ENCODE measurements at places on chromosomes 7 and 10. TPM values are rescaled to one million over a fixed set of nuclear protein-coding genes. Genes with fewer than 3 reads are reported as not detected.

DNA sequence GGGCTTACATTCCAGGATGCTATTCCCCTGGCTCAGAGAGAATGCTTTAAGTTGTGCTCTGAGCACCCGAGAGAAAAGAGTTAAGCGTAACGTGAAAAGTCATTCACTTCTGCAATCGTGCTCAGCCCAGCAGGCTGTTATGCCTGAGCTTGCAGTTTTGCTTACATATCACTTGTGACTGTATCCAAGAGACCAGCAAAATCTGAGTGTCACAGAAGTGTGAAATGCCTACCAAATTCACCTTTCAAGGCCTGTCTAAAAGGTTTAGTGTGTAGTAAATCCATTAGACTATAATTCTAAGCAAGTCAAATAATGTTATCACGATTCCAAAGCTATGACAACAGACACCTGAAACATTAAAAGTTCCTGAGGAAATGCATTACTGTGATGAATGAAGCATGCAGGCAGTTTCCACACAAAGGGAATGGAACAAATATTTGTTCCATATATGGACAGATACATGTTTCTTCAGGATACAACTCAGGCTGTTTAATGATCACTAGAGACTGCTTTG is 20.1 kb downstream of the ITGB1 start:
- H3K36me3 ChIP-seq = peaks cover 11% of the 10 kb centered on the region
- H3K27ac ChIP-seq = no peak overlapping the region
- no peak for DNase-seq
- peaks cover 23% of the 10 kb centered on the region for H3K4me1 ChIP-seq

DNA sequence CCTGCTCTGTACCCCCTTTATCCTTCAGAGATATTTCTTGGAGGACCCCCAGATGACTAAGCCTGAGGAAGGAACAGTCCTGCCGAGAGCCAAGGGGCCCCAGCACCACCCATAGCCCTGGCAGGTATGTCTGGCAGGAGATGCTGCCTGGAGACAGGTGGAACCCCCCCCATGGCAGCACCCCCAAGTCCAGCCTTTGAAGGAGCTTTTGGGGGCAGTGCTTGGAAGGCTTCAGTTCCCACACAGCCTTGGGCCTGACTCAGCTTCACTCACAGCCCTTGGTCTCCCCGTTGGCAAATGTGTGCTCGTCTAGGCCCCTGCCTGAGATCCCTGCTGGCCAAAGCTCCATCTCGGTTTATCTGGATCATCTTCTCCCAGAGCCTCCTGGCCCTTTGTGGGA is 23.0 kb upstream of the PCBD1 start:
- DNase-seq = no peak
- H3K36me3 ChIP-seq = no peaks in the 10 kb centered on the region
- H3K27ac ChIP-seq = no peak overlapping the region
- no peaks in the 10 kb centered on the region for H3K4me1 ChIP-seq
- H3K4me3 ChIP-seq = no peak overlapping the region
- H3K27me3 ChIP-seq = no peaks in the 10 kb centered on the region

- no peaks in the 10 kb centered on the region for H3K27me3 ChIP-seq
- H3K27ac ChIP-seq = peak overlapping the region; percentile 88
- peak overlapping the region; percentile 68 for H3K4me3 ChIP-seq
- no peak for DNase-seq
These were observed 99.0 kb downstream of the CAMK1D start for GRCh38 chr10:12448340-12448728.

DNA sequence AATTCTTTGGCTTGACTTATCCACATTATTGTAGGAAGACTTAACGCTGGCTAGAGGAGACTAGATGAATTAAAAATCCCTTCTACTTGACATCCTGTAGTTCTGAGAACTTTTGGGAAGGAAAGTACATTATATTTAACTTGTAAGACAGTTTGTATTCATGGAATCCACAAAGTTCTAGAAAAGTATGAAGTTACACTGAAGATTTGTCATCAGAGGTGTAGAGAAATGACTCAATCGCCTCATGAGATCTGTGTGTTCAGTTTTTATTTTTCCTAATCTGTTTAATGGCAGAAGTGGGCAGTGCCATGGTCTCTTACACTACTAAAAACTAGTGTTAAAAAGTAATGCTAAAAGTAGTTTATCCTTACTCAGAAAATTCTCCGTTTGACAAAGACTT is 89.1 kb upstream of the SMIM30 start:
- no peak overlapping the region for H3K27ac ChIP-seq
- H3K4me3 ChIP-seq = no peak overlapping the region
- DNase-seq = no peak
- no peaks in the 10 kb centered on the region for H3K36me3 ChIP-seq
- H3K4me1 ChIP-seq = no peaks in the 10 kb centered on the region
- H3K27me3 ChIP-seq = no peaks in the 10 kb centered on the region

C7orf33 gene
- not detected for total RNA-seq

DNA sequence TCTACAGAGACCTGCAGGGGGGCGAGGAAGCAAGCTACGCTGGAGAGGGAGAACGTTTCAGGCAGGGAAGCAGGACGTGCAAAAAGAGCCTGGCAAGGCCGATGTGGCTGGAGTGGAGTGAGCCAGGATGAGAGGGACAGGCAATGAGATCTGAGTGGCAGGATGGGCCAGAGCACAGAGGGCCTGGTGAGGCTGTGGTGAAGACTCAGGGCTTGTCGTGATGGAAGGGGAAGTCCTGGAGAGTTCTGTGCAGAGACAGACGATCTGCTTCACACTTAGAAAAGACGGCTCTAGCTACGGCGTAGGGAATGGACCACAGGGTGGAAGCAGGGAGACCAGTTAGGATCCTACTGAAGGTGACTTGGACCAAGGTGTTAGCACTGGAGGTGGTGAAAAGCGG is 87.0 kb downstream of the SH3PXD2A start:
- no peaks in the 10 kb centered on the region for H3K36me3 ChIP-seq
- H3K4me1 ChIP-seq = peaks cover 41% of the 10 kb centered on the region
- H3K27ac ChIP-seq = no peak overlapping the region
- DNase-seq = no peak

CDHR3 gene
- total RNA-seq = not detected

DNA sequence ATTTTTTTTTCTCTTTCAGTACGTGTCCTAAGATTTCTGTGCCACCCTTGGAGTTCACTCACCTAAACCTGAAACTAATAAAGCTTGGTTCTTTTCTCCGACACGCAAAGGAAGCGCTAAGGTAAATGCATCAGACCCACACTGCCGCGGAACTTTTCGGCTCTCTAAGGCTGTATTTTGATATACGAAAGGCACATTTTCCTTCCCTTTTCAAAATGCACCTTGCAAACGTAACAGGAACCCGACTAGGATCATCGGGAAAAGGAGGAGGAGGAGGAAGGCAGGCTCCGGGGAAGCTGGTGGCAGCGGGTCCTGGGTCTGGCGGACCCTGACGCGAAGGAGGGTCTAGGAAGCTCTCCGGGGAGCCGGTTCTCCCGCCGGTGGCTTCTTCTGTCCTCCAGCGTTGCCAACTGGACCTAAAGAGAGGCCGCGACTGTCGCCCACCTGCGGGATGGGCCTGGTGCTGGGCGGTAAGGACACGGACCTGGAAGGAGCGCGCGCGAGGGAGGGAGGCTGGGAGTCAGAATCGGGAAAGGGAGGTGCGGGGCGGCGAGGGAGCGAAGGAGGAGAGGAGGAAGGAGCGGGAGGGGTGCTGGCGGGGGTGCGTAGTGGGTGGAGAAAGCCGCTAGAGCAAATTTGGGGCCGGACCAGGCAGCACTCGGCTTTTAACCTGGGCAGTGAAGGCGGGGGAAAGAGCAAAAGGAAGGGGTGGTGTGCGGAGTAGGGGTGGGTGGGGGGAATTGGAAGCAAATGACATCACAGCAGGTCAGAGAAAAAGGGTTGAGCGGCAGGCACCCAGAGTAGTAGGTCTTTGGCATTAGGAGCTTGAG is at the start of gene CFTR:
Gene CFTR, plus strand, starts transcription at position 801 of the 830 bp plus-strand sequence. CDS start 70 bp downstream, outside the sequence.
- H3K36me3 ChIP-seq = no peaks in the 10 kb centered on the region
- no peak within 1 kb of the TSS for H3K27ac ChIP-seq
- H3K4me1 ChIP-seq = peaks cover 2% of the 10 kb centered on the region
- DNase-seq = no peak
- peaks cover 35% of the 10 kb centered on the region for H3K27me3 ChIP-seq

GSTO2 gene
- total RNA-seq = 1.5 TPM

GRCh38 chr10:6729071-6729774 is 149.1 kb upstream of the PRKCQ start:
- H3K27ac ChIP-seq = no peak overlapping the region
- H3K4me1 ChIP-seq = no peaks in the 10 kb centered on the region
- DNase-seq = no peak
- H3K27me3 ChIP-seq = peaks cover 49% of the 10 kb centered on the region

GRCh38 chr10:30984563-30985328 is 46.9 kb downstream of the ZNF438 start:
- H3K36me3 ChIP-seq = peaks cover 5% of the 10 kb centered on the region
- no peaks in the 10 kb centered on the region for H3K27me3 ChIP-seq
- H3K4me3 ChIP-seq = no peak overlapping the region
- peaks cover 8% of the 10 kb centered on the region for H3K4me1 ChIP-seq
- no peak overlapping the region for H3K27ac ChIP-seq

- H3K4me3 ChIP-seq = no peak overlapping the region
- no peak for DNase-seq
- H3K36me3 ChIP-seq = peaks cover 1% of the 10 kb centered on the region
These were observed 3.2 kb upstream of the NCOA4 start for GRCh38 chr10:46033602-46034011.

DNA sequence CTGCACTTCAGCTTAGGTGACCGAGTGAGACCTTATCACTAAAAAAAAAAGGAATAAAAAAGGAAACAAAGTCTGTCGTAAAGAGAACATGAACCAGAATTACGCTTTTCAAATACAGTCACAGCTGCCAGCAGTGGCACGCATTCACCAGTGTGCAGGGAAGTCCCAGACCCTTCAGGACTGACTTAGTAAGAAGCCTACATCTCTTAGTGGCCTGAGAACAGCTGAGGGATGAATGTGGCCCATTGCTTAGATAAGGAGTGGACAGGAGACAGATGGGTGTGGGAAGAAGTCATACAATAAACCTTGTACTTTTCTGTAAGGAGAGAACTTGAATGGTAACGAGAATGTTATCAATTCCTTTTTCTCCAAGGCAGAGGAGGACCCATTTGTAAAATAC is 178.5 kb downstream of the JCAD start:
- no peaks in the 10 kb centered on the region for H3K4me1 ChIP-seq
- H3K36me3 ChIP-seq = no peaks in the 10 kb centered on the region
- peaks cover 12% of the 10 kb centered on the region for H3K27me3 ChIP-seq
- no peak for DNase-seq
- no peak overlapping the region for H3K4me3 ChIP-seq

DNA sequence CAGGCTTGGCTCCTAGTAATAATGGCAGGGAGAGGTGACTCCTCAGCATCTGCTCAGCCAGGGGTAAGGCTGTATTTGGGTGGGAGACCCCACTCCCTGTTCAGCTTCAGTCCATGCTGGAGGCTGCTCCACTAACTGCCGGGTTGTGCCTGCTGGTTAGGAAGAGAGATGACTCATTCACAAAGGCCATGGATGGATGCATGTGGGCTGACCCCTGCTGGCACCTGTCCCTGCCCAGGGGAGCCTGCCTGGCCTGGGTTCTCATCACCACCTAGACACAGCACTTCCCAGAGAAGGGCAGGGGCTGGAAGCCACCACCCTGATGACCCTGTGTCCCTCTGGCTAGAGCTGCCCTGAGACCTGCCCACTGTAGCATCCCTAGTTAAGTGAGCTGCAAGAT is 59.0 kb downstream of the VSTM4 start:
- no peaks in the 10 kb centered on the region for H3K36me3 ChIP-seq
- H3K4me3 ChIP-seq = no peak overlapping the region
- H3K27me3 ChIP-seq = peaks cover 9% of the 10 kb centered on the region
- H3K4me1 ChIP-seq = no peaks in the 10 kb centered on the region
- DNase-seq = no peak
- no peak overlapping the region for H3K27ac ChIP-seq

- peaks cover 37% of the 10 kb centered on the region for H3K4me1 ChIP-seq
- H3K27me3 ChIP-seq = peaks cover 64% of the 10 kb centered on the region
- H3K4me3 ChIP-seq = no peak overlapping the region
These were observed 23.0 kb downstream of the AMZ1 start for GRCh38 chr7:2710901-2711551.

DPCD gene
- 22.9 TPM for total RNA-seq

TCF7L2 gene
- 1.1 TPM for total RNA-seq

GRCh38 chr10:62511238-62511637 is 137.1 kb downstream of the ZNF365 start:
- H3K36me3 ChIP-seq = no peaks in the 10 kb centered on the region
- H3K4me1 ChIP-seq = peaks cover 14% of the 10 kb centered on the region
- no peak overlapping the region for H3K27ac ChIP-seq
- DNase-seq = no peak

FRAT1 gene
- total RNA-seq = 2.7 TPM

GRCh38 chr10:30783939-30784501 is 154.5 kb upstream of the LYZL2 start:
- H3K27me3 ChIP-seq = no peaks in the 10 kb centered on the region
- H3K36me3 ChIP-seq = no peaks in the 10 kb centered on the region
- peak overlapping the region; percentile 77 for H3K27ac ChIP-seq
- H3K4me1 ChIP-seq = peaks cover 19% of the 10 kb centered on the region

- DNase-seq = no peak
- H3K36me3 ChIP-seq = no peaks in the 10 kb centered on the region
- no peak overlapping the region for H3K4me3 ChIP-seq
- no peaks in the 10 kb centered on the region for H3K4me1 ChIP-seq
- no peaks in the 10 kb centered on the region for H3K27me3 ChIP-seq
These were observed 32.6 kb downstream of the CHST3 start for GRCh38 chr10:71996592-71997371.

DNA sequence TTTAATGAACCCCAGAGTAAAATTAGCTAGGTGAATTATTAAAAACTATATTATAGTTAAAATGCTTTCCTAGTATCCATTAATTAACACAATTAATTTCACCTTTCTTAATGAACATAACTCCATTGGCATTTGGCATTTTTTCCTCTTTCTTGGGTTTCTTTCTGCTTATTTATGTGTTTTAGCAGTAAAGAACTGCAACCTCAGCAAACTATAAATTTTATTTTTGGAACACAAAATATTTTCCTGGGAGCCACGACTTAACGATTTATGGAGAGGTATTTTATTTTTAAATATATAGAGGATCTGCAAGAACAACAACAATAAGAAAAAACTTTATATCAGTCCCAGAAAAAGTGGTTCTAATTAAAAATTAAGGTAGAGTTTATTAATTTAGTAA is 447.4 kb upstream of the ETV1 start:
- H3K36me3 ChIP-seq = no peaks in the 10 kb centered on the region
- DNase-seq = no peak
- no peaks in the 10 kb centered on the region for H3K27me3 ChIP-seq

GRCh38 chr7:35727571-35727970 is 32.6 kb upstream of the HERPUD2 start:
- H3K27ac ChIP-seq = no peak overlapping the region
- no peaks in the 10 kb centered on the region for H3K27me3 ChIP-seq
- peaks cover 62% of the 10 kb centered on the region for H3K4me1 ChIP-seq
- peaks cover 7% of the 10 kb centered on the region for H3K36me3 ChIP-seq
- DNase-seq = peak; percentile 29

PCLO gene
- not detected for total RNA-seq

LRMDA gene
- not detected for total RNA-seq
